ENCODE measurements at places on chromosomes 12 and 14.

GRCh38 chr14:92460916-92461579 is 52.5 kb upstream of the RIN3 start:
- H3K27ac ChIP-seq = no peak overlapping the region
- no peak overlapping the region for H3K4me3 ChIP-seq
- H3K27me3 ChIP-seq = no peaks in the 10 kb centered on the region
- DNase-seq = peak; percentile 77
- H3K36me3 ChIP-seq = no peaks in the 10 kb centered on the region

GRCh38 chr12:94191023-94191422 is 42.6 kb downstream of the PLXNC1 start:
- H3K4me1 ChIP-seq = peaks cover 10% of the 10 kb centered on the region
- no peaks in the 10 kb centered on the region for H3K27me3 ChIP-seq
- no peak overlapping the region for H3K4me3 ChIP-seq
- no peak for DNase-seq
- H3K27ac ChIP-seq = no peak overlapping the region

- no peak for DNase-seq
- H3K27me3 ChIP-seq = no peaks in the 10 kb centered on the region
- no peak overlapping the region for H3K27ac ChIP-seq
- H3K4me1 ChIP-seq = no peaks in the 10 kb centered on the region
These were observed 418.3 kb downstream of the EGLN3 start for GRCh38 chr14:33532553-33532952.

DNA sequence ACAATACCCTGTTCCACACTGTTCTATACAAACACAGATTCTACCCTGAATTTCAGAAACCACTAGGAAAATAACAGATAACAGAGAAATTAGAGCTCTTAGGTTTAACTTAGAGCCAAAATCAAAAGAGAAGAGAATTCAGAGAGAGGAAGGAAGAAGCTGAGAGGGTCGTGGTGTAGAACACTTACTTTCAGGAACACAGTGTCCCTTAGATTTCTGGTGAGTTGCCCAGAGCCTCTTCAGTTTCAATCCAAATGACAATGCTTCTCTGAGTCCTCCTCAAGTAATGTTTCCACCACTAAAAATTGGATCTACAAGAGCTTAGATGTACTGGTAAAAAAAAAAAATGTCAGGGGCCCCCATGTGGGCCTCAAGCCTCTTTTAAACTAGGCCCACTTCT is 2.6 kb downstream of the YAF2 start:
- no peaks in the 10 kb centered on the region for H3K27me3 ChIP-seq
- peak overlapping the region; percentile 21 for H3K4me3 ChIP-seq
- peaks cover 58% of the 10 kb centered on the region for H3K4me1 ChIP-seq
- no peaks in the 10 kb centered on the region for H3K36me3 ChIP-seq
- peak overlapping the region; percentile 92 for H3K27ac ChIP-seq
- DNase-seq = no peak

DNA sequence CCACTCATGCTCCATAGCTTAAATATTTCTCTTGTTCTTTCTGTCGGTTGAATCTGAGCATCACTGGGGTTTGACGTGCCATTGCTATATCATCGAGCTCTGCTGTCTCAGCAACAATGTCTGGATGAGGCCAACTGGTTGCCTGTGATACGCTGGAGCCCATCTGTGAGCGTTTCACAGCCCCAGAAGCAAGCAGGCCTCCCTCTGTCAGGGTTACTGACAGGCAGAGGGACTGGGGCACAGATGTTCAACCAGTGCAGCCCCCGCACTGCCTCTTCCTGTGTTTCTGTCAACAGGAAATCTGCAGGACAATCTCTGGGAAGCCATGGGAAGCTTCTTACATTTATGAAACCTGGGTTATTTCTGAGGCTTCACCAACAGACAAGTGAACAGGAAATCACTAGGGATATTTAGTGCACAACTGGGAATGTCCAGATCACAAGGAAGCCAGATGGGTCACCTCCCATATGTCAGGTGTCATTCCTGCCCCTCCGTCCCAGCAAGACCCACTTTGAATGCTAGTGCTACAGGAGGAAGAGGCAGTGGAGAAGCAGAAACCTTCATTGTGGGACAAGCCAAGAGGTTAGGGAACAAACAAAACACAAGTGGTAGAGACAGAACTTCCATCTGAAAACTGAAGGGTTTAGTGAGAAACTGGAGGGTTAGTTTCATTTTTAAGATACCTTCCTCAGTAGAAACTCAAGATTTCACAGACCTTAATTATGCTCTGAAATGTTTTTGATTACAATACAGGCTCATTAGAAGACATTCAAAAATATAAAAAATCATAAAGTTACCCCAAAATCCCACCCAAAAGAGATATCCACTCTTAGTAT is 24.1 kb downstream of the DMAC2L start:
- H3K4me3 ChIP-seq = no peak overlapping the region
- no peaks in the 10 kb centered on the region for H3K27me3 ChIP-seq
- H3K4me1 ChIP-seq = peaks cover 67% of the 10 kb centered on the region
- DNase-seq = no peak
- no peaks in the 10 kb centered on the region for H3K36me3 ChIP-seq

DNA sequence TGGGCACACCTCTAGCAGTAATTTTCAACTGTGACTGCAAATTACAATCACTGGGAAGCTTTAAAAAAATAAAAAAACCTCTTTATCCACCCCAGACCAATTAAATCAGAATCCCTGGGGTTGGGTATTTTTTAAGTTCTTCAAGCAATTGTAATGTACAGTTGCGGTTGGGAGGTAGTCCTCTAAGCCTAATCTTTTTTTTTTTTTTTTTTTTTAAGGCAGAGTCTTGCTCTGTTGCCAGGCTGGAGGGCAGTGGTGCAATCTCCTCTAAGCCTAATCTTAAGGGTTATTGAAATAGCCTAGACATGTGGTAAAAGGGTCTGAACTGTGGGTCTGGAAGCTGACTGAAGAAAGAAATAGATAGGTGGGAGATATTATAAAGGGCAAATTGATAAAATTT is 230.5 kb downstream of the AKAP6 start:
- no peak overlapping the region for H3K4me3 ChIP-seq
- no peaks in the 10 kb centered on the region for H3K27me3 ChIP-seq
- H3K27ac ChIP-seq = no peak overlapping the region
- H3K4me1 ChIP-seq = peaks cover 6% of the 10 kb centered on the region

- DNase-seq = no peak
- H3K36me3 ChIP-seq = no peaks in the 10 kb centered on the region
- no peak overlapping the region for H3K27ac ChIP-seq
These were observed 16.9 kb downstream of the OR6S1 start for GRCh38 chr14:20624495-20625070.

DNA sequence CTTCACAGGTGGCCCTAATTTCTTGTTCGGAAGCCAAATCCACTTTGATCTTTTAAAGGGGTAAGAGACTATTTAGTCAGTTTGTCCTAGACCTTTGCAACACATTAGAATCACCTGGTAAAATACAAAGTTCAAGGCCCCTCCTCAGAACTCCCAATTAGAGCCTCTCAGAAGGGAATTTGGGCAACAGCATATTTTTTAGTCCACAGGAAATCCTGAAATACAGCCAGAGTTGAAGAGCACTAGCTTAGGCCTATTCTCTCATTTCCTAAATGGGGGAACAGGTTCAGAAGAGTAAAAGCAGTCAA is 151.3 kb upstream of the FSCB start:
- H3K4me1 ChIP-seq = no peaks in the 10 kb centered on the region
- DNase-seq = no peak
- no peaks in the 10 kb centered on the region for H3K36me3 ChIP-seq
- H3K4me3 ChIP-seq = no peak overlapping the region

- no peaks in the 10 kb centered on the region for H3K36me3 ChIP-seq
- no peaks in the 10 kb centered on the region for H3K27me3 ChIP-seq
- H3K27ac ChIP-seq = no peak overlapping the region
- no peaks in the 10 kb centered on the region for H3K4me1 ChIP-seq
- DNase-seq = no peak
These were observed 137.6 kb upstream of the MAX start for GRCh38 chr14:65239938-65240296.

- no peak overlapping the region for H3K27ac ChIP-seq
- H3K36me3 ChIP-seq = no peaks in the 10 kb centered on the region
- no peaks in the 10 kb centered on the region for H3K27me3 ChIP-seq
- DNase-seq = no peak
- H3K4me1 ChIP-seq = no peaks in the 10 kb centered on the region
- H3K4me3 ChIP-seq = no peak overlapping the region
These were observed 193.9 kb downstream of the BCAT1 start for GRCh38 chr12:24754690-24755638.

GRCh38 chr12:74339211-74339610 is 198.4 kb upstream of the ATXN7L3B start:
- H3K4me3 ChIP-seq = no peak overlapping the region
- H3K27ac ChIP-seq = no peak overlapping the region
- no peak for DNase-seq
- no peaks in the 10 kb centered on the region for H3K36me3 ChIP-seq

GRCh38 chr12:109631302-109631701 is 57.7 kb downstream of the MVK start:
- no peaks in the 10 kb centered on the region for H3K4me1 ChIP-seq
- no peak for DNase-seq
- no peak overlapping the region for H3K4me3 ChIP-seq

GRCh38 chr12:125549836-125550235 is 484.6 kb downstream of the AACS start:
- no peaks in the 10 kb centered on the region for H3K27me3 ChIP-seq
- no peak for DNase-seq
- H3K4me3 ChIP-seq = no peak overlapping the region
- H3K36me3 ChIP-seq = no peaks in the 10 kb centered on the region
- no peaks in the 10 kb centered on the region for H3K4me1 ChIP-seq

Data from vagina (tissue), 2 donors.